MG63 (cell line): ENCODE measurements at places on chromosomes 2 and 18.
A peak's percentile ranks its signal among the peaks of the same experiment; 100 is the strongest.

GRCh38 chr18:6785001-6785400, 55.5 kb downstream of the ARHGAP28 start:
- DNase-seq: no peak

DNA sequence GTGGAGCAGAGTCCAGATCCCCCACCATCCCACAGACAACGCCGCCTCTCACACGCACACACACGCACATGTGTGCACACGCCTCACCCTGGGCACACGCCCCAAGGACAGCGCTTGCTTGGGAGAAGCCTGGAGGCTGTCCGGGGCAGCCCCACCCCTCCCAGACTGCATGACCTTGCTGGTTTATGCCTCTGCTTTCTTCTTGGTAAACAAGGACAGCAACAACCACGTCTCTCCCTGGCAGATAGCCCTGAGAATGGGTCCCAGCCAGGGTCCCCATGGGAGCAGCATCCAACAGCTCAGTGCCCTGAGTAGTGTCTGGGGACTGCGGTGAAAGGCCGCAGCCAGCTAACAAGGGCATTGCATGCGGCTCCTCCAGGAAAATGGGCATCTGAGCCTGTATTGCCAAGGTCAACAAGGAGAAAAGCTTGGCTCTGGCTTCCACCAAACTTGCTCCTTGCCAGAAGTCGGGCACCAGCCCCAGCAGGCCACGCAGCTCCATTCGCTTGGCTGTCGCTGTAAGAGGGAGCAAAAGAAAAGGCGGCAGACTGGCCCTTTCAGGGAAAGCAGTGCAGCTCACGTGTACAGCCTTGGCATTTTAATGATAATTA, 234.6 kb downstream of the EIPR1 start:
- DNase-seq: no peak

GRCh38 chr2:72112401-72112800, 35.3 kb downstream of the CYP26B1 start:
- DNase-seq: peak; percentile 83

DNA sequence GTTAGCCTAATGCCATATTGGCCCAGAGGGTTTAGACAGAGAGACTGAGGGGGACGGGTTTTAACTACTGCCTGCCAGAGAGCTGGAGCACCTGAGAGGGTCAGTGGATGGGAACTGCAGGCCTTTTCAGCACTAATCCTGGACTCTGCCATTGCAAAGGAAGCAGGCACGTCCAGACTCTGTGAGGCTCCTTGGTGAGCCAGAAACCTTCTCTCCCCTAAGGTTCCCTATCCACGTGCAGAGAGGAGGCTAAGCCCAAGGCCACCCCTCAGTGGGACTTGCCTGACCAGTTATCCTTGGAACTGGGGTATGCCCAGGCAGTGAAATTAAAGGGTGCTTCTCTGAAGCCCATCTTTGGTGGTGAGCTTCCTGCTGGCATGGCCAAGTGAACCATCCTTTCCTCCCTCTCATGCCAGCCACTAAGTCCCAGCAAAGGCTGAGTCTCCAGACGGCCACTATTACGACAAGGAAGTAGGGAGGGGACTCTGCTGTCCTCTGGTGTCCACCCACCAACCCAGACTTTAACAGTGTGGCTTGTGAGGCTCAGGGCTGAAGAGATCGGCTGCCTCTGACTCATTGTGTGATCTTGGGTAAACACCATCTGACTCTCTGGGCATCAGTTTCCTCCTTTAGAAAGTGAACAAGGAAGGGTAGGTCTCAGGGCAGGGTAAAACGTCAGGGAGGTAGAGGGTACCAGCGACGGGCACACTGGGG, 3.9 kb upstream of the MLPH start:
- DNase-seq: peak; percentile 44

- no peak for DNase-seq
These were observed 143.6 kb downstream of the OSR1 start for GRCh38 chr2:19214682-19215391.

- peak; percentile 3 for DNase-seq
These were observed 487.2 kb upstream of the RAB12 start for GRCh38 chr18:8121942-8122480.

DNA sequence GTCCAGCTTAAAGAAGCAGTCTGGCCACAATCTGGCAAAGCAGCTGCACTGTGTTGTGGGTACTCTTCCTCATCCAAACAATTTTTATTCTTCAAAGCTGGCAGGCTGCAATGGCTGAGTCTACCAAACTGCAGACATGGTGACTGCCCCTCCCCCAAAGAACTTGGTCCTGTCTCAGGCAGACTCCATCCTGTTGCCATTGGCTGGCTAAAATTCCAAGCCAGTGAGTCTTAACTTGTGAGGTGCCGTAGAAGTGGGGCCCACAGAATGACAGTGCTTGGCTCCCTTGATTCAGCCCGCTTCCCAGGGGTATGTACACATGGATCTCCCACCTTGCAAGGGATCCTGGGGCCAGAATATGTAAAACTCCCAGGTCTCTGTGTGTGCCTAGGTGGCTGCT, 14.5 kb upstream of the NXPH2 start:
- no peak for DNase-seq

DNA sequence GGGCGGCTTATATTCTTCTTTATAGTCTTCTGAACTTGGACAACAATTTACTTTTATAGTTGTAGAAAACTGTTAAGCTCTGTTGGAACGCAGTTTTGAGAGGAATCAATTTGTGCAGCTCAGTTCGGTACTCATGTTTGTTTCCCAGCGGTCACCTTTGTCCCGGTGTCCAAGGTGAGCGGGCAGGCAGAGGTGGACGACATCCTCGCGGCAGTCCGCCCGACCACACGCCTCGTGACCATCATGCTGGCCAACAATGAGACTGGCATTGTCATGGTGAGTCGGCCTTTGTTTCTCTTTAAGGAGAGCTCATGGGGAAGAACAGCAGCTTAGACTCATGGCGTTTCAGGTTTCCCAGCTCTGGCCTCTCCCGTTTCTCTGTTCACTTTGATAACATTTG, 18.6 kb upstream of the ESPNL start:
- no peak for DNase-seq

GRCh38 chr2:182864949-182865570, 1.4 kb downstream of the FRZB start:
- DNase-seq: no peak

- no peak for DNase-seq
These were observed 71.1 kb downstream of the TMEM163 start for GRCh38 chr2:134647607-134648256.

- DNase-seq: no peak
These were observed 119.1 kb downstream of the BMPR2 start for GRCh38 chr2:202495230-202495604.

GRCh38 chr18:8874872-8875271, 169.5 kb downstream of the MTCL1 start:
- no peak for DNase-seq

DNA sequence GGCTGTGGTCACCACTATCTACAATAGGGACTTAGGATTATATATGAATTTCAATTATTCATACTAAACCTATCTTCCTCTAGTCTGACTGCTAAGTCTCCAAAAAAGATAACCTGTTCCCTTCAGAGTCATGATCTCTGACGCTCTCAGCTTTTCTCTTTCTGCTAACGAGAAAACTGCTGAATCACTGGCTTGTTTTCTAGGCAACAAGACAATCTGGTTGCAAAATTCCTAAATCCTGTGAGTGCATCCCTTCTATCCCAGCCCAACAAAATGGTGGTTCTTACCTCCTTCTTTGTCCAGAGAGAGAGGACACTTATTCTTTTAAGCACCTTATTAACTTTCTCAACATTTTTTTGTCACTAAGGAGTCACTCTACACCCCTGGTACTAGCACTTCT, 312.3 kb upstream of the PKDCC start:
- DNase-seq: no peak

- DNase-seq: no peak
These were observed 8.8 kb downstream of the NFATC1 start for GRCh38 chr18:79404567-79404910.
